Suppressor macrophage treated with lipopolysaccharide for 4 hours (primary cell): ENCODE measurements at places on chromosomes 11 and 22.
A peak's percentile ranks its signal among the peaks of the same experiment; 100 is the strongest.

GRCh38 chr22:40806711-40807110, 12.4 kb downstream of the SLC25A17 start:
- no peak for DNase-seq

DNA sequence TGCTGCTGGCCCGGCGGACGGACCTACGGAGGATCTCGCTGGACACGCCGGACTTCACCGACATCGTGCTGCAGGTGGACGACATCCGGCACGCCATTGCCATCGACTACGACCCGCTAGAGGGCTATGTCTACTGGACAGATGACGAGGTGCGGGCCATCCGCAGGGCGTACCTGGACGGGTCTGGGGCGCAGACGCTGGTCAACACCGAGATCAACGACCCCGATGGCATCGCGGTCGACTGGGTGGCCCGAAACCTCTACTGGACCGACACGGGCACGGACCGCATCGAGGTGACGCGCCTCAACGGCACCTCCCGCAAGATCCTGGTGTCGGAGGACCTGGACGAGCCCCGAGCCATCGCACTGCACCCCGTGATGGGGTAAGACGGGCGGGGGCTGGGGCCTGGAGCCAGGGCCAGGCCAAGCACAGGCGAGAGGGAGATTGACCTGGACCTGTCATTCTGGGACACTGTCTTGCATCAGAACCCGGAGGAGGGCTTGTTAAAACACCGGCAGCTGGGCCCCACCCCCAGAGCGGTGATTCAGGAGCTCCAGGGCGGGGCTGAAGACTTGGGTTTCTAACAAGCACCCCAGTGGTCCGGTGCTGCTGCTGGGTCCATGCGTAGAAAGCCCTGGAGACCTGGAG, 74.1 kb downstream of the LRP5 start:
- no peak for DNase-seq

DNA sequence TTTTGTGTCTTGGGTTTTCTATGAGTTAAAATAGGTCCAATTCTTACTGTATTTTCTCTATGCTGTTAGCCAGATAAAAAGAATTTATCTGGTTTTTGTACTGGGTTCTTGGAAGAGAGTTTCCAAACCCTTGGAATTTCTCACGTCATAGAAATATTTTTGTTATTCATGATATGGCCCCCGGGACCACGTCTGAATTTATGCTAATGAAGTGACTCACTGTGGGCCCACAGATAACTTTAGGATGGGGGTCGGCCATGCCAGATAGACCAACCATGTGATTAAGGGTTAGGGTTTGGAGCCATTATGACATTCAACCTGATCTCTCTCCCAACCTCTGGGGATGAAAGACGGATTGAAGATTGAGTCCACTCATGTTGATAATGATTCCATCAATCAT, 35.6 kb upstream of the DDI1 start:
- DNase-seq = no peak

GRCh38 chr22:19892257-19892879, 37.7 kb upstream of the GNB1L start:
- DNase-seq = no peak

DNA sequence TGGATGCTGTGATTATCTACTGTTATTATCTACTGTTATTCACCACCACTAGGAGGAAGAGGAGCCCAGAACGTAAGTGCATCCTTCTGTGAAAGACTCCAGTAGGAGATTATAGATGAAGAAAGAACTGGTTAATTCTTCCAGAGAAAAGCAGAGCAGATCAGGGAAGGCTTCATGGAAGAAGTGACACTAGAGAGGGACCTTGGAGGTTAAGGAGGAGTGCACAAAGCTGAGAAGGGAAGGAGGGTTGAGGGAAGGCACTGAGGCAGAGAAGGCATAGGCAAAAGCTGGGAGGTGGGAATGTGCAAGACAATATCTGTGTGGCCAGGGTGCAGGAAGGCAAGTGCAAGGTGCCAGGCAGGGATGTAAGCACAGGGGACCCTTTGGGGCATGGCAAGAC, 13.5 kb downstream of the CRYBB1 start:
- DNase-seq = no peak

DNA sequence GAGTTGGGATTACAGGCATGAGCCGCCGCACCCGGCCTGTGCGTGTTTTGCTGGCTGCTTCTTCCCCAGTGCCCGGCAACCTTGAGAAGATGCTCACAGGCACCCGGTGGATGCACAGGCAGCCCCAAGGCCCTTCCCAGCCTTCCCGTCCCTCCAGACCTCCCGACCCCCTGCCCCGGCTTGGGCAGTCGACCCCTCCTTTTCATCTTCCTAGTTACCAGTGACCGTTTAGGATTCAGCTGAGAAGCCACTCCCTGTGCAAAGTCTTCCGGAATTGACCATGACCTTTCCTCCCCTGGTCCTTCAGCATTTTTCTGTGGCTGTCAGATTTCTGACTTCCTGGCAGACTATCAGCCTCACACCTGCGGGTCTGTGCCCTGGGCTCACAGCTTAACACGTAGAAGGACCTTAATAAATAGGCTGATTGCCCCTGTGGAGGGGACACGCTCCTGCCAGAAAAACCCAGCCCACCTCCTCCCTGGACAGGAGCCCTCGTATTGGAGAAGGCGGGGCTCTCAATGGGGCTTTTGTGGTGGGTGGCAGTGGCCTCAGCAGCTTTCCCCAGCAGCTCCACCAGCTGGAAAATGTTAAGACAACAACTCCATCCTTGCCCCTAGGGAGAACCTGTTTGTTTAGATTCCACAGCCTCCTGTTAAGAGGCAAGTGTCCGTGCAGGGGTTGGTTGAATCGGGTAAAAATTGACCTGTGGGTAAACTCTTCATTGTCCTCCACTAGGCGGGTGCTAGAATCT, 10.4 kb upstream of the ANO1 start:
- no peak for DNase-seq

DNA sequence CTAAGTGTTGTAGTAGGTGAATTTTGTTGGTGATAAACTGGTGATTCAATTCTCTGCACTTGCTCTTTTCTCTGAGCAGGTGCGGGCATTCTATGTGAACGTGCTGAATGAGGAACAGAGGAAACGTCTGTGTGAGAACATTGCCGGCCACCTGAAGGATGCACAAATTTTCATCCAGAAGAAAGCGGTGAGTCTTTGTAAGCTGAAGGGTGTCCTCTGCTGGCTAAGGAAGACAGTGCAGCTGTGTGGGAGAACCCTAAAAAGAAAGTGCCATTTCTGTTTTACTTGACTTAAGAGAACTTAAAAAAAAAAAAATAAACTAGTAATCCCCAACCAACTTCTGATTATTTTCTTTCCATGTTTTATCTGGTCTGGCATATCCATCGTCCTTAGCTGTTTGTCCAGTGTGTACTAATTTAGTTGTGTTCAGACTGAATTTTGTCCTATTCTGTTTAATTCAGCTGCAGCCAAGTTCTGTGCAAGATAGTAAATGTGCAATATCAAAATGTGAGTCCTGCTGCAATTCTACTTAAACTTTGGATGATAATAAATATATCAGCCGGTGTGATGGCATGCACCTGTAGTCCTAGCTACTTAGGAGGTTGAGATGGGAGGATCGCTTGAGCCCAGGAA, 29.6 kb downstream of the CAT start:
- peak; percentile 68 for DNase-seq

DNA sequence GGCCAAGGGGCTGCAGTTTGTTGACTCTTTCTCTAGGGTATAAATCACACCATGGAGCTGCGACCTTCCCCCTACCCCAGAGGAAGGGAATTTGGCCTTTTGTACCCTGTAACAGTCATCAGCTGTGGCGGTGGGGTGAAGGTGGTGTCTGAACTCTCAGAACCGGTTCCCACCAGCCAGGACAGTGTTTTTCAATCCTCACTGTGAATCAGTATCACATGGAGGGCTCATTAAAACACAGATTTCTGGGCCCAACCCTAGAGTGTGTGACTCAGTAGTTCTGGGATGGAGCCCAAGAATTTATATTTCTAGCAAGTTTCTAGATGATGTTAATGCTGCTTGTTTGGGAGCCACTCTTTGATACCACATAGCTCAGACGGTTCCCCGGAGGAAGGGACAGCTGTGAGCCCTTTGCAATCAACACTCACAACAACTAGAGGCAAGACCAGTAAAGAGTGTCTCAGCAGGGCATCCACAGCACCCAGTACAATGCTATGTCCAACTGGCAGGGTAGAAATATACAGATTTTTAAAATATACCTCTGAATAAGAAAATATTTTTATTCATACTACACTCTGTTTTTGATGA, 43.9 kb upstream of the FAT3 start:
- DNase-seq = no peak

GRCh38 chr11:47415949-47416472, 7.6 kb downstream of the SLC39A13 start:
- no peak for DNase-seq

- DNase-seq = peak; percentile 35
Measured at GRCh38 chr11:18669219-18669596, 29.4 kb upstream of the TMEM86A start.

DNA sequence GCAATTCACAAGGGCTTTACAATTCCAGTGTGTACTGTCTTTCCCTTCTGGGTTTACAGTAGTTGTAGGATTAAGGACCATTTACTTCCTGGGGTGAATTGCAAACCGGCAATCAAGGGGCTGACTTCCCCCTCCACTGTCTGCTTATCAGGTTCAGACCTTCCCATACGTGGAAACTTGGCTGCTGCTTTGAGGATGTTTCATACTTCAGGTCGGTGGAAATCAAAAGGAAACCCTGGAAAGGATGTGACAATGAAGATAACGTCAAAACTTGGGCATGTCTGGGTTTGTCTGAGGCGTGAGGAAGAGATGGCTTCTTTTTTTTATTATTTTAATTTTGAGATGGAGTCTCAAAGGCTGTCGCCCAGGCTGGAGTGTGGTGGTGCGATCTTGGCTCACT, 2.1 kb upstream of the RTCB start:
- DNase-seq = no peak
